Sciatic nerve (tissue), 2 donors: ENCODE measurements at places on chromosomes 3 and 15. TPM values are rescaled to one million over a fixed set of nuclear protein-coding genes. Genes with fewer than 3 reads are reported as not detected.
A peak's percentile ranks its signal among the peaks of the same experiment; 100 is the strongest.

- no peak for DNase-seq
Observed at GRCh38 chr3:8538913-8539312, 37.3 kb downstream of the LMCD1 start.

- no peak for DNase-seq
Observed at GRCh38 chr3:156681002-156681401, 6.6 kb downstream of the TIPARP start.

DNA sequence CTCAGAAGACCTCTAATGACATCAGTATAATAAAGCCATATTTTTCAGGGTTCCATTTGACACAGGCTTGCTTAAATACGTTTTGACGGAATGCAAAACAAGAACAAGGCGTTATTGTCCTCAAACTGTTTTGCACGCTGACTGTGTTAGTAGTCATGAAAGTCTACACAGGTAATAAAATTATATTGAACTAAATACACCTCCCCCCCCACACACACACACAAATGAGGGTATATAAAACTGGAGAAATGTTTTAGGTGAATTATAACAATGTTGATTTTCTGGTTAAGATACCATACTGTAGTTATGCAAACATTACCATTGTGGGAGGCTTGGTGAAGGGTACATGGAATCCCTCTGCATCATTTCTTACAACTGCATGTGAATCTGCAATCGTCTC is 257.1 kb upstream of the ARRDC4 start:
- DNase-seq: no peak

DNA sequence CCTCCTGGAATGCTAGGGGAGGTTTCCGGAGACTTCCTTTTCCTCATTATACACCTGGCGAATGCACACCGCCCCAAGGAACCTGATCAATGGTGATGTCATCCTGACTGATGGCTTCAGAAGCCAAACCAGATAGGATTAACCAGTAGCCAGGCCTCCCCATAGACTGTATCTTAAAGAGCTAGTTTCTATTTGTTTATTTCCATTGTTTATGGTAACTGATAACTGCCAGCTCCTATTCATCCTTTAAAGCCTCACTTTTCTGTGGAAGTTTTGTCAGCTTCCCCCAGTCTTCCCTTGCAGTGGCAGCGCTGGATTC is at the start of gene MKRN2OS:
MKRN2OS (minus strand) TSS at position 27 of the 319 bp plus-strand sequence. CDS start 35 bp downstream, outside the sequence.
- no peak for DNase-seq

GRCh38 chr15:72998681-72999466 is 53.4 kb upstream of the NEO1 start:
- DNase-seq: no peak

GRCh38 chr15:89338036-89338435 is 3.4 kb upstream of the POLG start:
- DNase-seq: no peak

DNA sequence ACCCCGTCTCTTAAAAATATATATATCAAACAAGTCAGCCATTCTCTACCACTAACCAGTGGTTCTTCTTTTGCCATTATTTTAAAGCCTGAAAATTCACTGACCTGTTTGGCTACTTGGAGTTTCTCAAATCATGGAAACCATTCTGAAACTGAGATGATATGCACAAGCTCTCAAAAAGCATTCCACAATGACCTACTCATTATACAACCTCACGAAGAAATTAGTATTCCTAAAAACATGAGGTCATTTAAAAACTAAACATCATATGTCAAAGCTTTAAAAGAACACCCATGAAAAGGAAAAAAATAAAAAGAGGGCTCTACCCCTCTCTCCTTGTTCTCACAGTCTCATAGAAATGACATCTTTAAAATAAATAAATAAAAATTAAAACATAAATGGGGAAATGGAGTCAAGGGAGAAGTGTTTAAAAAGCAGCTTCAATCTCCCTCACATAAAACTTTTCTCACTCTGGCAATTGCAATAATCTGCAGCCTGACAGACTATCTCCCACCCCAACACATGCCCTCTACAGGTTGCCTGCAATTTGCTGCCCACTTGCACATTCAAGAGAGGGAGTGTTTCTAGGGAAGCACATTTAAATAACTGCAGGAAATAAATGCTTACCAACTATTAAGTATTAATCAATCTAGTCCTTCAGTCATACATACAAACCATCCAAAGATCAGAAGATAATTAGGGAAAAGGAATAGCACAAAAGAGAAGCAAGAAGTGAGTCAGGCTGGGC is 73.3 kb downstream of the TRANK1 start:
- DNase-seq: no peak

GRCh38 chr15:60961541-60962485 is 267.3 kb downstream of the RORA start:
- no peak for DNase-seq

GRCh38 chr15:90931828-90932659 is at the start of gene HDDC3:
Gene HDDC3 (minus strand): TSS chr15:90932549. CDS start chr15:90932540, 9 bp downstream.
- peak; percentile 96 for DNase-seq

DNA sequence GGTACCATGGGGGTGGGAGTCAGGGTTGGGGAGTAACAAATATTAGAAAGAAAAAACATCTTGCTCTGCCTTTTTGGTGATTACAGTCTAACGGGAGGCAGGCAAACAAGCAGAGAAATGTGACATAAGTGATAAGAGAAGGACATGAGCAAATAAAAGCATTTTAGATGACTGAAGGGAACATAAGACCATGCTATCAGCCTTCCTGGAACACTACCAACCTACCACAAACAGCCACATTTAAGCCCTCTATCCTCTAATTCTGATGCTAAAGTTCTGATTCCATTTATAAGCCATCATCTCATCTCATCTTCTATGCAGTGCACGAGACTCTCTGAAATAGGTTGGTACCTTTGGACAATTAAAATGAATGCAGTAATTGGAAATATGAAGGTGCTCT is 243.4 kb upstream of the P2RY1 start:
- DNase-seq: no peak

- DNase-seq: no peak
Observed at GRCh38 chr15:52094811-52095584, 17.6 kb downstream of the BCL2L10 start.

GRCh38 chr3:143331350-143331749 is 211.8 kb downstream of the CHST2 start:
- DNase-seq: no peak

DNA sequence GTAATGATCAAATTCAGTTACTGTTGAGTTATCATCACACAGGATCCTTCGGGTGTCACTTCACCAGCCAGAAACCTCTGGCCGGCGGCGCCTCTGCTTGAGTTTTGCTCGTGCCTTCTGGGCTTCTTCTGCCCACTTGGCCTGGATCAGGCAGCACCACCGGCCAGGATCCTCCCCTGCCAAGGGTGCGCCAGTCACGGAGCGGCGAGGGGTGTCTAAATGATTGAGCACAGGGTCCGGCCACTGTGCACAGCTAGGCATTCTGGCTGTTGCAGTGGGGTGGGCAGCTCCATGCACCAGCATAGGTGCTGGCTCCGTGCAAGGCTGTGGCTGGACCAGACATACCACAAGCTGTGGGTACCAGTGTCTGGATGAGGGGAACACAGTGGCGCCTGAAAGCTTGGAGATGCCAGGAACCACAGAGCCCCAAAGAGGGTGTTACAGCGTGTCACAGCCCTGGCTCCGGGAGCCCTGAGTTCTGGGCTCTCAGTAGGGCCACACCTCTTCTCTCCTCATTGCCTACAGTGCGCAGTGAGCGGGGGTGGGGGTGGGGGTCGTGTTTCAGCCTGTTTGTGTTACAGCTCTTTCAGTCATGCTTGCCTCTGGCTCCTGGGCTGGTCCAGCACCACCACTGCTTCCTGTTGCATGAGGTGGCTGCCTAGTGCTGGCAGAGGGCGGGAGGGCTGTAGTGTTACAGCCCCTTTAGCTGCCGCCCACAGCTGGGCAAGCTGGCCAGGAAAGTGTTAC is 169.4 kb downstream of the FNDC3B start:
- DNase-seq: no peak

DNA sequence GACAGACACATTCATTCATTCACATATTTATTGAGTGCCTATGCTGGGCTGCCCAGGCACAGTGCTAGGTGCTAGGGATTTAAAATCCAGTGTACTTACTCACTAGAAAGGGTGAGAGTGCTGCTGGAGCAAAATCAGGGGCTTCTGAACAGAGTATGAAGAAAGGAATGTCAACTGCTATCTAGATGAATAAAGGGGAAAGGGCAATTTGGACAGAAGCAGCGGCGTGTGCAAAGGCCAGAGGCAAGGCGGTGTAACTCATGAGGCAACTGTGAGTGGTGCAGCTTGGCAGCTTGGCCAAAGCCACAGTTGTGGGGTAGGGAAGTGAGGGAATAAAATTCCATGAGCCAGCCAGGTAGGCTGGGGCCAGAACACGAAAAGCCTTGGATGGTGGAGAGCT is 76.7 kb downstream of the RAD18 start:
- no peak for DNase-seq

DNA sequence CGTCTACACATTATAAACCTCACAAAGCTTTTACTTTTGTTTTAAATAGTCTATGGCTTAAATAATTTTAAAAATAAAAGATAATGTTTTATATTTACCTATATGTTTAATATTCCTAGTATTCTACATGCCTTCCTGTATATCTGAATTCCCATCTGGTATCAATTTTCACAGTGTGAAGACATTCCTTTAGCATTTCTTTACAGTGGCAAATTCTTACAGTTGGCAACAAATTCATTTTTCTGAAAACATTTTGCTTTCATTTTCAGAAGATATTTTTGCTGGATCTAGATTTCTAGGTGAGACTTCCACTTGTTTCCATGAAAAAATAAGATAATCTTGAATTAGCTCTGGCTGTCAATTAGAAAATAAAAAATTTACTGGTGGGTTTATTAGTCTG is 471.4 kb upstream of the NAALADL2 start:
- no peak for DNase-seq

GRCh38 chr15:54722342-54722986 is 474.3 kb downstream of the RSL24D1 start:
- DNase-seq: no peak

DNA sequence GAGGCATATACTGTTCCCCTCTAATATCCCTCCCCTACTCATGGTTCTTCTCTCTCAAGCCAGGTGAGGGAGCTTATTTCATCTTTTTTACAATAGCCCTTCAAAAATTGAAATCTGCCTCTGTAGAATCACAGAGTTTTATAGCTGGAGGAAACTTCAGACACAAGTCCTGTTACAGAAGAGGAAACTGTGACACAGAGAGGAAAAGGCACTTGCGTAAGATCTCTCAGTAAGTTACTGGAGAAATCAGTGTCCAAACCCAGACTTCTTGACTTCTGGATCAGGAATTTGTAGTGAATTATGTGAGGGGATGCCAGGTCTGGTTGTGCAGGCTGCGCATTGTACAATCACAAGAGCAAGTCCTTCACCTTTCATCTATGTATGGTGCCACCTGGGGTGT is 4.6 kb downstream of the FGD5 start:
- DNase-seq: no peak

DNA sequence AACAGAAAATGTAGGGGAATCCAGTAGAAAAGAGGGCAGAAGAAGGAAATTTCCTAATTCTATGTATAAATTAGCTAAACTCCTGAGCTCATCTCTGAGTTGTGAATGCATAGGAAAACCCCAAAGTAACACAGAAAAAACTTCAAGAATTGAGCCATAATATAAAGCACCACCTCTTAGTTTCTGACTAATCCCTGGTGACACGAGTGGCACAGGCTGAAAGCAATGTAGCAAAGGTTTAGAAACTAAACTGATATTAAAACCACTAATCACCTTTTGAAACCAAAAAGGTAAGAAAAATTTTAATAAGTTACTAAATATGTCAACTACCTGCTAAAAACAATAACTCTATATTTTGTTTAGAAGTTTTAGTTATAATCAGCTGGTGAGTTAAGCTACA is 255.6 kb upstream of the NECTIN3 start:
- DNase-seq: no peak

GRCh38 chr15:69045802-69046201 is 31.3 kb downstream of the NOX5 start:
- no peak for DNase-seq

DNA sequence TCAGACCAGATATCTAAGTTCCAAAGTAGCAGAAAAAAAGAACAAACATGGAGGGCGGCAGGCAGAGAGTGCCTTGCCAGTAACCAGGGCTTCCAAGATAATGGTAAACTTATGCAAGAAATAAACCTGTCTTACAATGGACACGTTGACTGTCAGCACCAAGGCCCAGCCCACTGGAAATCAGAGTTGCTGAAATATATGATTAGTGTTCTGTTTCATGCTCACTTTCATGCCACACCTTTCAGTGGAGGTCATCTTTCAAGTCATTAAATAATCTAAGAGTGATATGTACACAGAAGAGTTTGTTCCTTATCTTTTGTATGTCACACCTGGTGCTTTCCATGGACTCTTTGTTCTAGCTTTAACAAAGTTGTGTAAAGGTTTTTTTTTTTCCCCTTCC is 358.1 kb downstream of the MECOM start:
- no peak for DNase-seq

DNA sequence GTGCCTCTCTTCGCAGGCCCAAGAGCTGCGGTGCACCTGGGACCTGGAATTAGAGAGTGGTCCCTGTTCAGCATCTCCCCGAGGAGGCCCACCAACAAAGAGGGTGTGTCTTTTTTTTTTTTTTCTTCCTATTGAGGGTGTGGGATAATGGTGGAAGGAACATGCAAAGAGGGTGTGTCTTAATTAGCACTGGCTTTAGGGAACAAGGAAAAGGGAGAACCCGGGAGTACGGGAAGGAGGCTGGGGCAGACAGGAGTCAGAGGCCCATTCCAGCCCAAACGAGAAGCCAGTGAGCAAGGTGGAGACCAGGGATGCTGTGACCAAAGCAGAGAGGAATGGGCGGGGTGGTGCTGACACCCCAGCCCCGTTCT is 429 bp upstream of the LOXL1 start:
- no peak for DNase-seq

TRH gene
- not detected for total RNA-seq

CCDC54 gene
- total RNA-seq: not detected

C3orf49 gene
- total RNA-seq: not detected

IGF1R gene
- 85.9 TPM for total RNA-seq

FANCD2OS gene
- not detected for total RNA-seq

NOX5 gene
- total RNA-seq: 0.45 TPM

SNX22 gene
- total RNA-seq: 2.1 TPM

CCK gene
- total RNA-seq: not detected
